NCI-H82 (cell line): ENCODE measurements at places on chromosomes 11 and 22.

DNA sequence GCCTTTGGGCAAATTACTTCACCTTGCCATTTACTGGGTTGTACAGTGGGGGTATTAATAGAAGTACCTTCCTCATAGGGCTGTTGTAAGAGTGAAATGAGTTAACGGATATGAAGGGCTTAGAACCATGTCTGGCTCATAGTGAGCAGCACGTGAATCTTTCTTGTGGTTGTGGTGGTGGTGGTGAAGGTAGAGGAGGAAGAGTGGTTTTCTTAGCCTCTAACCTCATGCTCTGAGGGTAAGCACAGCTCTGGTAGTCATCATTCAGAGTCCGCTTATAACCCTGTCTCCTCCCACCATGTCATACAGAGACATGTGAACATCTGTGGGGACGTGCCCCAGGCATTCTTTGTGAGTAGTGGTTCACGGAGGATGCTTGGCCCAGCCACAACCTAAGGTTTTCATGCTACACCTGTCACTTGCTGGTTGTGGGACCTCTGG is 43.6 kb downstream of the TEAD1 start:
- DNase-seq = no peak

DNA sequence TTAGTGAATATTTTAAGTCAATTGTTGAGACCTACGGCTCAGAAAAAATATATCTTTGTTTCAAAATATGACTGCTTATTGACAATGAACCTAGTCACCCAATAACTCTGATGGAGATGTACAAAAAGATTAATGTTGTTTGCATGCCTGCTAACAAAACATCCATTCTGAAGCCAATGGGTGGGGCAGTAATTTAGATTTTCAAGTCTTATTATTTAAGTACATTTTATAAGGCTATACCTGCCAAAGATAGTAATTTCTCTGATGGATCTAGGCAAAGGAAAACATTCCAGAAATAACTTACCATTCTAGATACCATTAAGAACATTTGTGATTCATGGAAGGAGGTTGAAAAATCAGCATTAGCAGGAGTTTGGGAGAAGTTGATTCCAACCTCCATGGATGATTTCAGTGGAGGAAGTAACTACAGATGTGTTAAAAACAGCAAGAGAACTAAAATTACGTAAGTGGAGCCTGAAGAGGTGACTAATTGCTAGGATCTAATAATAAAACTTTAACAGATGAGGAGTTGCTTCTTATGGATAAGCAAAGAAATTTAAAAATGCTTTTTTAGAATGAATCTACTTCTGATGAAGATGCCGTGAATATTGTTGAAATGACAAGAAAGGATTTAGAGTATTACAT is 26.4 kb upstream of the OR8D2 start:
- no peak for DNase-seq

- DNase-seq = peak; percentile 90
Observed at GRCh38 chr22:23183061-23183698, 2.9 kb downstream of the BCR start.

DNA sequence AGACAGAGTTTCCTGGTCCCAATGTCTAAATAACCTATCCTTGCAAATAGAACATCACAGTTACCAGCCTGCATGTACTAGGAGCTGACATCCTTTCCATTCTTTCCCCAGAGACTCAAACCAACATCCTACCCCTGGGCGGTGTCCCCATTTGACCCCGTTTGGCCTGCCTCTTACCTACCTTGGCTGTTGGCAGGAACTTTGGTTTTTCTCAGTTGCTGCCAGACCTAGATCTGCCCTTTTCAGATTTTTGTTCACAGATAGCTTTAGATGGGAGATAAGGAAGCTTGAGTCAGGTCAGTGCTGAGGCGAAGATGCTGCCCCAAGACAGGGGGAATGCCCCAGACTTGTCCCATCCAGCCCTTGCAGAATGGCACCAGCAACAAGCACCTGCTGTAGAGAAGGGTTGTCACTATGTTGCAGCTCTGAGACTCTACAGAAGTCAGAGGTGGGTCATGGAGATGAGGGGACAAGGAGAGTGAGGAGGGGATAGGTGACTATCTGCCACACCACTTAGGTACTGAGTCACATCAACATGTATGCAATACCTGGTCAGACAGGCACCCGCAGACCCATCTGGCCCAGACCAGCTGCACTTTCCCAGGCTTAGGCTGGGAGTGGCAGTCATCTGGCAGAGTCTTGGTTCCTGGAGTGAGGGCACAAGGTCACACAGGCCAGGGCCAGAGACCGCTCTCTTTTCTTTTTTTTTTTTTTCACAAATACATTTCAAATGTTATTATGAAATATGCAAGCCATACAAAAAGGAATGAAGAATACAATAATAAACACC is 61.5 kb upstream of the POU2AF1 start:
- DNase-seq = no peak

- DNase-seq = no peak
Observed at GRCh38 chr22:50506611-50507420, 686 bp downstream of the LMF2 start.

DNA sequence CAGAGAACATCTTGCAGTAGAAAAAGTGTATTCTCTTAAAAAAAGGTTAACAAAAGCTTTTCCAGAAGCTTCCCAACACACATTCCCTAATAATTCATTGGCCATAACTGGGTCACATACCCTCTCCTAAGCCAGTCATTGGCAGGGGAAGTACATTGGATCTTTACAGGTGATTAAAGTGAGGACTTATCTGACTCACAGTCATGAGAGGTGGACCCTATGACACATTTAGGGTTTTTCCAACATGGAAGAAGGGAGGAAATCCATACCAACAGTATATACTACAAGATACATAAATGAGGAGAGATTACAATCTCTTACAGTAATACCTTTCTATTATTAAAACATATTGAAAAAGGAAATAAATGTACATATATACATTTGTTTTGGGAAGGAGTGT is 72.2 kb downstream of the CCDC73 start:
- DNase-seq = no peak

DNA sequence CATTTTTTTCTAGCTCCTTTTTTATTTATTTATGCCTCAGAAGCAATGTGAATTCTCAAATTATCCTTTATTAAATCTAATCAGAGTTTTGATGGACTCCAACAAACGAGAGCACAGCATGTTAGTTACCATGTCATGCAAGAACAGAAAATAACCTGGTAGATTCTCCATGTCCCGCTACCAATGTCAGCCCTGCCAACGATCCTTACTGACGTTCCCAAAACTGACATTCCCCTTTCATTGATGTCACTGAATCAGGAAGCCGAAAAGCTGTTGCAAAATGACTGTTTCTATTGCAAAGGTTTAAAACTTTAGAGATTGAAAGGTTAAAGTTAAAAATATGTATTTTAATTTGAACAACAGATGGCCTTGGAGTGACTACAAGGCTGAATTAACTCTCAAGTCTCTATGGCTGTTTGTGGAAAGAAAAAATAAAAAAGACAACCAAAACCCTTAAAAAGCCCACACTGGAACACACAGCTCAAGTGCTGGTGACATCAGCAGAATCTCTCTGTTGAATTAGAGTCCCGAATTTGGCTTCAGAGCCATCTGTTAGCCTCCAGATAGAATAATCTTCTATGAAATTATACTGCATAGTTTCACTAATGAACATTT is 96.8 kb downstream of the BDNF start:
- no peak for DNase-seq

GRCh38 chr11:26805001-26805400 is 83.1 kb upstream of the SLC5A12 start:
- no peak for DNase-seq

GRCh38 chr11:128301756-128302155 is 285.6 kb downstream of the ETS1 start:
- no peak for DNase-seq

DNA sequence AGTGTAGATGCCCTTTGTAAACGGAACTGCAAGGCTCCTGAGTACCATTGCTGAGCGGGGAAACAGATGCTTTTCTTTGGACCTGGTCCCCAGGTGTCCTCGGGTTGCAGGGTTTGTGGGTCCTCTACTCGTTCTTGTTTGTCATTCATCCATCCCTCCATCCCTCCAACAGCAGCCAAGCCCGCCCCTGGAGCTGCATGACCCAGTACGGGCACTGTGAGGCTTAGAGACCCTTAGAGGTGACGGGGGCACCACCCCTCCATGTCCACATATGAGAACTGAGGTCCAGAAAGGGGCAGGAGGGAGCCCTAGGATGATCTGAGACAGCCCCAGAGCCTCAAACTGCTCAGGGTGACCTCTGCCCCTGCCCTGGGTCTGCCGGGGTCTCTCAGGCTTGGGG is 45.4 kb downstream of the WNT11 start:
- DNase-seq = no peak

DNA sequence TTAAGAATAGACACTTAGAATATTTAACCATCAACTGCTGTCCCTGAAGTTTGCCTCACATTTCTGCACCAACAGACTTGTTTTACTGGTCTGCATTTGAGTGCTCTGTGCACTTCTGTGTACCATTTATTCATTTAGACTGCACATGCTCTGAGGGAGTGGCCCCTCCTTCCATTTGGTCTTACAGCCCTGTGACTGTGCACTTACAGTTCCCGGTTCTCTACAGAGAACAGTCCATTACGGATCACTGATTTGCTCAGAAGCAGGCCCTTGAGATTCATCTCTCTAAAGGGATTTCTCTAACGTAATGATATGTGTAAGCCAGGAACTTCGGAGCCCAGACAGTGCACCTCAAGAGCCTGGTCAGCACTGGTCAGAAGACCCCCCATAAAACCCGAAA is 247.3 kb upstream of the BLID start:
- no peak for DNase-seq

- no peak for DNase-seq
Observed at GRCh38 chr11:616320-617198, 809 bp upstream of the IRF7 start.

- DNase-seq = peak; percentile 20
Observed at GRCh38 chr11:132126973-132127899, 756.8 kb downstream of the NTM start.

DNA sequence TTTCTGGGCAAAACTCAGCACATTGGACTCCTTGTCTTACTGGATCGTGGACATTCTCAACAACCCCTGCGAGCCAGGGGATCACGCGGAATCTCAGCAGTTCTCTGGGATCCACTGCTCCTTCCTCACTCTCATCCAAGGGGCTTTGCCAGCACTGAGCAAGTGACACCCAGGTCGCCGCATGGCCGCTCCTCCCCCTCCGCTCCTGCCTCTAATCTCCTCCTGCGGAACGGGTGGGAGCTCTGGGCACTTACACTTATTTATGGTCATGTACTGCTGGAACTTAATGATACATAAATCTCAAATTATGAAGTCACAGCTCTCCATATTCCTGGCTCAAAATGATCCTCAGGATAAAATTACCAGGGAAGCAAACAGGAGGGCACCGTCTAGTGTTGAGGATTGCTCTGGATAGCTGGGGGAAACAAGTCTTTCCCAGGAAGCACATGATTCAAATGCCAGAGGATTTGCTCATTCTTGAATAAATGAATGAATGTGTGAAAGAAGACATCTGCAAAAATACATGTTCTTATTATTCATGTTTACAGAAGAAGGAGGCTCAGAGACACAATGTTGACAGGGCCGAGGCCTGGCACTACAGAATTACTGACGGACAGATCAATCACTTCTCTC is 1077.3 kb downstream of the TBC1D22A start:
- peak; percentile 74 for DNase-seq

DNA sequence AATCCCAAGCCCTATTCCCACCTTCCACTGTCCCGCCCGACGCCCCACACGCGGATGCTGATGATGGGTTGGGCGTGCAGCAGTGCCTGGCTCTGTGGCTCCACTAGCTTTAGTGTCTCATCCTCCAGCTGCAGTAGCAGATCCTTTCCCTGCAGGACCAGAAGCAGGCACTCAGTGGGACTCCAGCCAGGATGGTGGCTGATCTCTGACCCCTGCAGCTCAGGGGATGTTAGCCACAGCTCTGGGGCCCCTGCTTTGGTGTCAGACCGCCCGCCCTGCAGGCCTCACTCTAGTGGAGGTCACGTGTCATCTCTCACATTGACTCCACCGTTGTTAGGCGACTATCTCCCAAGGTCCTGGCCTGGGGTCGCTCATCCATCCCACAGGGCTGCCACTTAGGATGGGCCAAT is 11.8 kb downstream of the SMPD1 start:
- DNase-seq = no peak

GRCh38 chr11:25655636-25656035 is 676.3 kb upstream of the ANO3 start:
- DNase-seq = no peak

DNA sequence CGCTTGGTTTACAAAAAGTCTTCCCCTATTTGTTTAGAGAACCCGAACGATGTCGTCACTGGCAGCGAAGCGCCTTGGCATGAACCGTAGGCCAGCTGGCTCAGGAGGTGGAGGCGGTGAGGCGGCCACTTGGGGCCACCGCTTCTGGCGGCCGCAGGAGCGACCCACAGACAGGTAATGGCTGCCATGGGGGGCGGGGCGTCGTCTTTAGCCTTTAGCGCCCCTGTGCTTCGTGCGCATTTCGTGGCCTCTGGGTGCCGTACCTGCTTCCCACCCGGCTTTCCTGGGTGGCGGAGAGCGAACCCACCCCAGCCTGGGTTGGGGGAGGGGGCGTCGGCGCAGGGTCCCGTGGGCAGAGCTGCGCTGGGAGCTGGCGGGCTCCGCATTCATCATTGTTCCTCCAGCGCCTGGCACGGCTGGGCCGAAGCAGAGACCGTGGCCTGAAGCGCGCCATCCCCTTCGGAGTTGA is 469 bp upstream of the OSBP2 start:
- peak; percentile 66 for DNase-seq

GRCh38 chr11:33721426-33721825 is 14.8 kb downstream of the CD59 start:
- DNase-seq = peak; percentile 14

DNA sequence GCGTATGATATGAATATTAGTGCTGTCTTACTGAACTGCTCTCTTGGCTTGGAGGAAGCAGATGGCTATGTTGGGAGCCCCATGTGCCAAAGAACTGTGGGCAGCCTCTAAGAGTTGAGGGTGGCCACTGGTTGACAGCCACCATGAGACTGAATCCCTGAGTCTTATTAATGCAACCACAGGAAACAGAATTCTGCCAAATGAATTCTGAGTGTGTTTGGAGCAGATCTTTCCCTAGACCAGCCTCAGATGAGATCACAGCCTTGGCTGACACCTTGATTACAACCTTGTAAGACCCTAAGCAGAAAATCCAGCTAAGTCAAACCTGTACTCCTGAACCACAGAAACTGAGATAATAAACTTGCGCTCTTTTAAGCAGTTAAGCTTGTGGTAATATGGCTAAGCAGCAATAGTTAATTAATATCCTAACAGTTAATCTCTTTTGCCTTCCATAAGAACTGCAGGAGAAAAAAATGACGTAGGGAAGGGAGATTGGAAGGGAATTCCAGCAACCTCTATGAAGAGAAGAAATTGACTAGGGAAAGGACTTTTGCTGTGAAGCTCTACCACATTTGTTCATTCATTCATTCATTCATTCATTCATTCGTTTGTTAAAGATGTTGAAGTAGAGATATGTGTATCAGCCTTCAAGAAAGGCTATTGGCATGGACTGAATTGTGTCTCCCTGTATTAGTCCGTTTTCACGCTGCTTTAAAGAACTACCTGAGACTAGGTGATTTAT is 26.8 kb downstream of the ADM start:
- DNase-seq = peak; percentile 79
